ENCODE measurements at places on chromosomes 7 and 10.

DNA sequence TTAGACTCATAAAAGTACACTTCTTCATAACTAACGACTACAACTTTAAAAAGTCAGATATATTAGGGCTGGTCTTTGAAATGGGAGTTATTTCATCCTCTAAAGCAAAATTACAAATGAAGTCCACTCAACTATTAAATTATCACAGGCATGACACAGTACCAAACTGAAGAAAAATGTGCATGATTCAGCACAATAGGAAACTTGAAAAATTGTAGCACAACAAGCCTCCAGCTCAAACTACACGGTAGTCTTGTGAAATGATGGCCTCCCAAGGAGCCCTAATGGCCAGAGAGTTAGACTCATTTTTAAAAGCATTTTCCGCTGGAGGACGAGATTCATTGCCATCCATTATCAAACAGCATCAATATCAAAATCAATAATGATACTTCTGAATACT lies 76.4 kb downstream of the MAGI2 start:
- no peak overlapping the region for H3K4me3 ChIP-seq
- H3K36me3 ChIP-seq: no peaks in the 10 kb centered on the region
- no peak for DNase-seq
- no peaks in the 10 kb centered on the region for H3K4me1 ChIP-seq
- H3K27ac ChIP-seq: no peak overlapping the region

GRCh38 chr7:51024867-51025266 lies 242.2 kb upstream of the GRB10 start:
- H3K4me3 ChIP-seq: no peak overlapping the region
- H3K36me3 ChIP-seq: no peaks in the 10 kb centered on the region
- no peaks in the 10 kb centered on the region for H3K4me1 ChIP-seq
- H3K27me3 ChIP-seq: no peaks in the 10 kb centered on the region
- no peak for DNase-seq

DNA sequence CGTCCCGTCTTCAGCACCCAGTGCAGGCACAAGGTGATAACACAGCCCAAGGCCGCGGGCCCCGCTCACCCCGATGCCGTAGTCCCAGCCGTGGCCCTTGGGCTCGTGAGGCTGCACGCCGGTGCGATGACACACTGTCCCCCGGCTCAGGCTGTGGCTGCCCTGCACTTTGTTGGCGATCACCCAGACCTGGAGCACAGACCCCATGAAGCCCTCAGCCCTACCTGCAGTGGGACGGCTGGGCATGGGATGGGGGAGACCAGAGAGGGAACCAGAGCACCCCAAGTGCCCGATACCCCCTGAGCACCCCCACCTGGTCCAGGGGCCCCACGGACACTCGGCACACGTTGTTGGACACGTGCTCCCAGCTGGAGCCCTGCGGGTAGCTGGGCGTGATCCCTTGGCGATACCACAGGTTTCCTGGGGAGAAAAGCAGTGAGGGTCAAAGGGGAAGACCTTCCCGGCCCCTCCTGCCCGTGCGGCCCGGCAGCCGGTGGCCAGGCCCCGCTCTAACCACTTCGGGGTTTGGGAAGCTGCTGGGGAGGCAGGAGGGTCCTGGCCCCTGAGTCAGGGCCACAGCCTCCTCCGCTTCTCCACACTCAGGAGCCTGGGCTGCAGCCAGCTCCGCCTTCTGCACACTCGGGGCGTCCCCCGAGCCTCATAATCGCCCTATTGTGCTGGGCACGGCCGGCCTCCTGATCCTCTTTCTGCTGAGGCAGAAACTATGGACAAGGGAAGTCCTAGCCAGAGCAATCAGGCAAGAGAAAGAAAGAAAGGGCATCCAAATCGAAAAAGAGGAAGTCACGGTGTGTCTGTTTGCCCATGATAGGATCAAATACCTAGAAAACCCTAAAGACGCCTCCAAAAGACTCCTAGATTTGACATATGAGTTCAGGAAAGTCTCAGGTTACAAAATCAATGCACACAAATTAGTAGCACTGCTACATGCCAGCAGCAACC lies 6.7 kb downstream of the BHLHA15 start:
- no peak overlapping the region for H3K4me3 ChIP-seq
- no peak overlapping the region for H3K27ac ChIP-seq
- peaks cover 19% of the 10 kb centered on the region for H3K36me3 ChIP-seq
- no peaks in the 10 kb centered on the region for H3K27me3 ChIP-seq

DNA sequence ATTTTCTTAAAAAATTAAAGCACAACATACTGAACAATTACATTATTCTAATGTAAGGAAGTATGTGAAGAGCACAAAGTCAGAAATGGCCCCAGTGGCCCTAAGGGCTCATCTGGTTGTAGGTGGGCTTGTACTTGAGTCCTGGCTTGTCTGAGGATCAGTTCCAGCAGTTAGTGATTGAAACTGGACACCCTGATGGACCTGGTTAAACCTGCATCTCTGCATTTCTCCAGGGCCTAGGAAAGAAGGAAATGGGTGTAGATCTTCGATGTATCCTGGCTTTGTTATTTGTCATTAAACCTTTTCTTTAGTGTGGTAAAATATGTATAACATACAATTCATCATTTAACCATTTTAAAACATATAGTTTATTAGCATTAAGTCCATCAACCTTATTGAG lies 9.7 kb upstream of the AKR1C2 start:
- H3K27me3 ChIP-seq: peaks cover 8% of the 10 kb centered on the region
- H3K27ac ChIP-seq: no peak overlapping the region
- H3K4me3 ChIP-seq: no peak overlapping the region
- DNase-seq: no peak
- H3K36me3 ChIP-seq: no peaks in the 10 kb centered on the region

- H3K27ac ChIP-seq: no peak within 1 kb of the TSS
- H3K4me3 ChIP-seq: no peak within 1 kb of the TSS
These were observed at the start of gene DHX32 for GRCh38 chr10:125881192-125881591. Gene DHX32, minus strand, starts transcription at chr10:125881292. Its CDS starts 468 bp downstream, at chr10:125880824.

DNA sequence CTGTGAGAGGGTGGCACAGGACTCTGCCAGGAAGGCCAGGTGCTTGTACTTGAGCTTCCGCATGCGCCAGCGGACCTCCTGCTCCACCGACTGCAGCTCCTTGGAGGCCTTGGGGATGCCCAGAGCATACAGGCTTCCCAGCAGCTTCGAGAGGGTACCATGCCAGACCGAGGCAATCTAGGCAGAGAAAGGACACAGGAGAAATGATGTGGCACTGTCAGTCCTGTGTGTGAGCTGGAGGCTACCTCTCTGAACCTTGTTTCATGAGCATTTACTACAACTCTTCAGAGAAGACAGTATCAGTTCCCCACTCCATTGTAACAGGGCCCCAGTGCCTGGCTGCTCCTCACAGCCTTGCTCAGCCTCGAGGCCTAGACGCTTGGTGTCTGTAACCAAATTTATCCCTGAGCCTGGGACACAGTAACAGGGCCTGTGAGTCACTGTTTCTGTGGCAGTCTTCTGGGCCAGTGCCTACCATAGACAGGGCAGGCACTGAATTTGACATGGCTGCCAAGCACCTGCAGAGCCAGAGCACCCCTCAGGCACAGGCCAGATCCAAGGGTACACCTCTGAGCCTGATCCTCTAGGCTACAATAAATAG lies 5.8 kb downstream of the TBRG4 start:
- no peak for DNase-seq
- H3K27me3 ChIP-seq: no peaks in the 10 kb centered on the region
- H3K36me3 ChIP-seq: peaks cover 77% of the 10 kb centered on the region
- no peak overlapping the region for H3K27ac ChIP-seq
- no peak overlapping the region for H3K4me3 ChIP-seq
- peaks cover 22% of the 10 kb centered on the region for H3K4me1 ChIP-seq

- no peak for DNase-seq
- peaks cover 4% of the 10 kb centered on the region for H3K36me3 ChIP-seq
- no peak overlapping the region for H3K4me3 ChIP-seq
These were observed 22.4 kb upstream of the FOXK1 start for GRCh38 chr7:4659551-4660286.

GRCh38 chr10:102644066-102644645 lies at the start of gene TRIM8:
Gene TRIM8, plus strand, starts transcription at chr10:102644479. Its CDS starts 139 bp downstream, at chr10:102644618.
- H3K4me1 ChIP-seq: peaks cover 38% of the 10 kb centered on the region
- H3K36me3 ChIP-seq: peaks cover 41% of the 10 kb centered on the region
- peak; percentile 64 for DNase-seq
- H3K27ac ChIP-seq: peak within 1 kb of the TSS; percentile 98

GRCh38 chr7:120714945-120715344 lies 143.0 kb downstream of the TSPAN12 start:
- no peaks in the 10 kb centered on the region for H3K36me3 ChIP-seq
- H3K4me3 ChIP-seq: no peak overlapping the region
- H3K4me1 ChIP-seq: no peaks in the 10 kb centered on the region

- H3K4me3 ChIP-seq: no peak overlapping the region
- H3K27me3 ChIP-seq: no peaks in the 10 kb centered on the region
- H3K27ac ChIP-seq: peak overlapping the region; percentile 83
- peaks cover 98% of the 10 kb centered on the region for H3K36me3 ChIP-seq
These were observed 24.8 kb downstream of the ZC3HAV1 start for GRCh38 chr7:139084709-139085108.

GRCh38 chr7:105935250-105935649 lies 27.8 kb upstream of the CDHR3 start:
- no peaks in the 10 kb centered on the region for H3K36me3 ChIP-seq
- H3K27me3 ChIP-seq: peaks cover 8% of the 10 kb centered on the region
- DNase-seq: no peak
- no peak overlapping the region for H3K4me3 ChIP-seq
- peaks cover 11% of the 10 kb centered on the region for H3K4me1 ChIP-seq
- no peak overlapping the region for H3K27ac ChIP-seq

- DNase-seq: no peak
- peaks cover 7% of the 10 kb centered on the region for H3K4me1 ChIP-seq
- no peaks in the 10 kb centered on the region for H3K36me3 ChIP-seq
- H3K4me3 ChIP-seq: no peak overlapping the region
These were observed 4.0 kb upstream of the RBM28 start for GRCh38 chr7:128347647-128348097.

GRCh38 chr10:131025333-131025732 lies 286.2 kb downstream of the TCERG1L start:
- H3K4me1 ChIP-seq: no peaks in the 10 kb centered on the region
- H3K27ac ChIP-seq: no peak overlapping the region
- no peaks in the 10 kb centered on the region for H3K27me3 ChIP-seq

GRCh38 chr10:98047009-98047741 lies 16.8 kb upstream of the CRTAC1 start:
- H3K4me3 ChIP-seq: no peak overlapping the region
- H3K36me3 ChIP-seq: no peaks in the 10 kb centered on the region
- no peak overlapping the region for H3K27ac ChIP-seq
- no peaks in the 10 kb centered on the region for H3K4me1 ChIP-seq
- H3K27me3 ChIP-seq: peaks cover 24% of the 10 kb centered on the region
- DNase-seq: no peak

DNA sequence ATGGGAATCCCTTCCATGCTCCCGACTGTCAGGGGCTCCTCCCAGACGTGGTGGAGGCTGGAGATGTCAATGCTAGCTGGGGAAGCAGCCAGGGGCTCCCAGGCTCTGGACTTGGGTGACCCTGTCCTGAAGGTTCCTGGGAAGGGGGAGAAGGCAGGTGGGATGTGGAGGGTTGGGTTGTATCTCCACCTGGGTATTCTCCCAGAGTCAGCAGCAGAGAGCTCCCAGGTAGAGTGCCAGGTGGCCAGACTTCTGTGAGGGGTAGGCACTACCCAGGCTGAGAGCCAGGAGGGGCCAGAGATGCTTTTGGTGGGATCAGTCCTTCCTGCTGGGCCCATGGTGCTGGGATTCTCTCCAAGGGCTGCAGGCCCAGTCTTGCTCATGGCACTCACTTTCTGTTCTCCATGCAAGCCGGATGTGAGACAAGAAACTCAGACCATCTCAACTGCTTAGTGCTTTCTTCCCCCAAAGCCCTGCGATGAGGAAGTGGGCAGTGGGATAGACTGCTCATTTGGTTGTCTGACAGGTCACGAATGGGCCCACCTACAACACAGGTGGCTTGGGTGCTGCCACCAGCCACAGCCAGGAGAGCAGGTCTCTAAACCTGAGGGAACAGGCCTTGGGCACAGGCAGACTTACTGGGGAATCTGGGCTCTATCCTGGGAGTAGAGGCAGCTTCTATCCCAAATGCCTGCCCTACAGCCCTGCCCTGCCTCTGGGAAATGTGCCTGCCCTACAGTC lies 52.5 kb upstream of the CAMK2B start:
- H3K27ac ChIP-seq: no peak overlapping the region
- H3K4me3 ChIP-seq: no peak overlapping the region
- H3K4me1 ChIP-seq: no peaks in the 10 kb centered on the region
- peaks cover 2% of the 10 kb centered on the region for H3K36me3 ChIP-seq
- H3K27me3 ChIP-seq: no peaks in the 10 kb centered on the region

GRCh38 chr7:128027485-128027980 lies 3.7 kb downstream of the LRRC4 start:
- peaks cover 14% of the 10 kb centered on the region for H3K27me3 ChIP-seq
- H3K27ac ChIP-seq: no peak overlapping the region
- H3K36me3 ChIP-seq: peaks cover 19% of the 10 kb centered on the region
- no peak for DNase-seq
- H3K4me1 ChIP-seq: no peaks in the 10 kb centered on the region

GRCh38 chr7:72281308-72281707 lies 130.8 kb downstream of the CALN1 start:
- H3K36me3 ChIP-seq: no peaks in the 10 kb centered on the region
- no peaks in the 10 kb centered on the region for H3K4me1 ChIP-seq
- no peaks in the 10 kb centered on the region for H3K27me3 ChIP-seq
- H3K4me3 ChIP-seq: no peak overlapping the region
- DNase-seq: no peak

- H3K4me3 ChIP-seq: no peak overlapping the region
- H3K27ac ChIP-seq: no peak overlapping the region
- no peak for DNase-seq
- H3K36me3 ChIP-seq: no peaks in the 10 kb centered on the region
- no peaks in the 10 kb centered on the region for H3K27me3 ChIP-seq
These were observed 311.6 kb downstream of the PCLO start for GRCh38 chr7:82851121-82851520.

DNA sequence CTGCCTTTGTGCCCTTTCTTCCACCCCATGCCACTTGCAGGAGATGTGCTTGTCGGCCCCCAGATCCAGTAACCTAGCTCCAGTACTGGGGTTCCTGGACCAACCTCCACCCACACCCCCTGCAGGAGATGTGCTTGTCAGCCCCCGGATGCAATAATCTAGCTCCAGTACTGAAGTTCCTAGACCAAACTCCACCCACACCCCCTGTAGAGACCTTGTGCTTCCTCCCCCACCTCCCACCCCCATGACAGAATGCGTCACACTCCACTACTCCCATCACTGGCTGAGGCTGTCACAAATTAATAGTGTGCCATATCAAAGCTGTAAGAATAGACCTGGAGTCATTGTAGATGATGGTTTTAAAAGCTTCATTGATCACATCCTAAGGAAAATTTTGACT lies 185.0 kb downstream of the BICC1 start:
- no peak for DNase-seq
- no peaks in the 10 kb centered on the region for H3K36me3 ChIP-seq
- no peaks in the 10 kb centered on the region for H3K27me3 ChIP-seq
- no peak overlapping the region for H3K27ac ChIP-seq

- H3K4me1 ChIP-seq: peaks cover 55% of the 10 kb centered on the region
- peaks cover 35% of the 10 kb centered on the region for H3K36me3 ChIP-seq
- peak overlapping the region; percentile 68 for H3K27ac ChIP-seq
- no peak for DNase-seq
- no peaks in the 10 kb centered on the region for H3K27me3 ChIP-seq
These were observed 591 bp downstream of the BZW2 start for GRCh38 chr7:16646472-16647072.

GRCh38 chr10:131620314-131620713 lies 280.5 kb upstream of the PPP2R2D start:
- no peaks in the 10 kb centered on the region for H3K36me3 ChIP-seq
- no peaks in the 10 kb centered on the region for H3K4me1 ChIP-seq
- DNase-seq: no peak
